ENCODE measurements at places on chromosomes 16 and 17.
A peak's percentile ranks its signal among the peaks of the same experiment; 100 is the strongest.

GRCh38 chr17:51347851-51348584, 87.7 kb downstream of the UTP18 start:
- DNase-seq, result no peak

- DNase-seq, result no peak
Observed at GRCh38 chr17:68972119-68972704, 17.0 kb upstream of the ABCA8 start.

DNA sequence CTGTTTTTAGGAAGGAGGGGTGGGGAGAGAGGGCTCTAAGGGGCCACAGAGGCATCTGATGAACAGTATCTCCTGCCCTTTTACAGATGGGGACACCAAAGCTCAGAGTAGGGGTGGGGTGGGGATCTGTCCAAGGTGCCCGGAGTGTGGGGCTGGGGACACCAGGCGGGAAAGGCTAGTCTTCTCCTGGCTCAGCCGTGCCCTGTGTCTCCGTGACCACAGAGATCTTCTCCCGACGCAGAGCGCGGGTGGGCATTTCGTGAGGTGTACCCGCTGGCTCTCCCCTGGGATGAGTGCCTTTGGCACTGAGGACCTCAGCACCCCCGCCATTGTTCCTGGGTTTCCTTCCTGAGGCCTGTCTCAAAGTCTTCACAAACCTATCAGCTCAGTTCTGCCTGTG, 209.6 kb downstream of the NTN1 start:
- DNase-seq, result no peak

GRCh38 chr16:50568187-50568815, 20.1 kb downstream of the NKD1 start:
- DNase-seq, result no peak

- DNase-seq, result no peak
Observed at GRCh38 chr17:27264068-27264812, 29.7 kb upstream of the WSB1 start.

DNA sequence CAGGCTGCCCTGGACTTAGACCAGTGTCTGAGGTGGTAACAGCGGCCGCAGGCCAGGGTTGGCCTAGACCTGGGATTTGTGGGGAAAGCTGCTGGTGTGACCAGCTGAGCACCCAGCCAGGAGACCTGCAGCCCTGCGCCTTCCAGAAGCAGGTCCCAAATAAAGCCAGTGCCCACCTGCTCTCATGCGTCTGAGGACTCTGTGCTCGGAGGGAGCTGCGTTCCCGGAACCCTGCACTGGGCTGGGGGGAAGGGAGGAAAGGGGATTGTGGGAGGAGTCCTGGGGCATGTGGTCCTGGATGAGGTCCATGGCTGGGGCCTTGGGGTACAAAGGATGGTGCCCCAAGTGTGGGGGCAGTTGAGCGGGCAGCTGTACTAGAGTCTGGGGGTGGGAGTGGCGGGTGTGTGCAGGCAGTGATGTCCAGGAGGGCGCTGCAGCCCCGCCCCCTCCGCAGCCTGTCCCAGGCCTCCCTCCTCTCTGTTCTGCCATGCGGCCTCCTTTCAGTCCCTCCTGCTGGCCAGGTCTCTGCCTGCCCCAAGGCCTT, 1.8 kb upstream of the NECAB2 start:
- no peak for DNase-seq

DNA sequence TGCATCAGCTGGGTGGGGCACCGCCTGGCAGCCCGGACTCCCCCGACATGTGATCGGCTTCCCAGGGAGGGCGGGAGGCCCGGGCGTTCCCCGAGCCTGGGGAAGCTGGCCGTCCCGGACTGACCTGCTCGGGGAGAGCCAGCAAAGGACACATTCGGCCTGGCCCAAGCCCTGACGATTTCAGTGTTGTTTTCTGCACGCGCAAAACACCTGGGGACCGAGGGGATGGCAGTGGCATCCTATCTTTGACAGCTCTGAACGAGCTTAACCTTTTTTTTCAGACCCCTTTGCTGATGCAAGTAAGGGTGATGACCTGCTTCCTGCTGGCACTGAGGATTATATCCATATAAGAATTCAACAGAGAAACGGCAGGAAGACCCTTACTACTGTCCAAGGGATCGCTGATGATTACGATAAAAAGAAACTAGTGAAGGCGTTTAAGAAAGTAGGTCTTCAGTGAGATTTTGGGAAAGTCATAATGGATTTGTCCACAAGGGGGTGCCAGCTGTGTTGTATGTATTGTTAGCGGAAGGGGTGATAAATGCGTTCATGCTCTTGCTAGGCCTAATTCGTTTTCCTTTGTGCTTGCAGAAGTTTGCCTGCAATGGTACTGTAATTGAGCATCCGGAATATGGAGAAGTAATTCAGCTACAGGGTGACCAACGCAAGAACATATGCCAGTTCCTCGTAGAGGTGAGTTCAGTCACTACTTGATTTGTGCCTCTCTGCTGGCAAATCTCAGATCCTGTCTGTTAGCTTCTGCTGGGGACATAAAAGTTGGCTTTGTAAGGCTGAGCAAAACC, 1.0 kb downstream of the EIF1 start:
- no peak for DNase-seq

DNA sequence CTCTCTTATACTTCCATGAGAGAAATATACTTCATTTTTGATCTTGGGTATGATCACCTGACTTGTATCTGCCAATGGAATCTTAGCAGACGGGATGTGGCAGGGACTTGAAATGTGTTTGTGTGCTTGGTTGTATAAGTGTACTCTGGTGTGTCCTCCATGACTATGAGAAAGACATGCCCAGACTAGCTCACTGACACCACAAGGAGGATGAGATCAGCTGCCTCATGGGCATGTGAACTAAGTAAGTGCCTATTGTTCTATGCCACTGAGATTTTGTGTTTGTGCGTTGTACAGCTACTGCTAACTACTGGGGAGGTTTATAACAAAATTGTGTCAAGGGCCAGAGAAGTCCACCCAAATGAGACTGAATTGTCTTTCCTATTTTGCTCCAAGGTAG, 402.2 kb upstream of the SALL1 start:
- DNase-seq, result no peak

- DNase-seq, result no peak
Observed at GRCh38 chr17:31443386-31443785, 51.9 kb downstream of the RAB11FIP4 start.

DNA sequence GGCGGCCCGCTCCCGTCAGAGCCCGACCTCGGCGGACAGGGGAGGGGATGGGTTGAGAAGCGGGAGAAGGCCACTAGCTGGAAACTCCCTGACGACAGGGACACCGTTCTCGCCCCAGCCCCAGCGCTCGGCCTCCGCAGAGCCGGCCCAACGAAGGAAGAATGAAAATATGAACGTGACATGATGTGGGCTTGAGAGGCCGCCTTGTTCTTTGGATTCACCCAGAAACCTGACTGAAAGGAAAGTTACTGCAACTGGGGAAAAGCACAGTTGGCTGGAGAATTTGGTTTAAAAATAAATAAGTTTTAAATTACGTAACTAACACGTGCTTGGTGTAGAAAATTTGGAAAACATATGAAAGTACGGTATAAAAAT, 21.1 kb downstream of the NPTX1 start:
- no peak for DNase-seq

DNA sequence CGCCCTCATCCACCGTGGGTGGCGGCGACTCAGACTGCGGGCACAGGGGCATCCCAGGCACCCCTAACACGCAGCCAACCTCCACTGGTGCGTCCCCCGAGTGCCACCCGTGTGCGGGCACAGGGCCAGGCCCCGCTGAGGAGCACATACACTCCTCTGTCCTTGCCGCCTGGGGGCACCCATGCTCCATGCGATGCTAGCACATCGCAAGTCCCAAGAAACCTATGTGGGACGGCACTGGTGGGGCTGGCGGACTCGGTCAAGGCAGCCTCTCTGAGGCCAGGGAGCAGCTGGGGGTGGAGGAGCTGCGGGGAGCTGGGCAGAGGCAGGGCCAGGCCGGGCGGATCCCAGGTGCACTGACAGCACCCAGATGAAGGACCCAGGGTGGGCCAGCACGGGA, 4.0 kb downstream of the ZNF598 start:
- DNase-seq, result no peak

DNA sequence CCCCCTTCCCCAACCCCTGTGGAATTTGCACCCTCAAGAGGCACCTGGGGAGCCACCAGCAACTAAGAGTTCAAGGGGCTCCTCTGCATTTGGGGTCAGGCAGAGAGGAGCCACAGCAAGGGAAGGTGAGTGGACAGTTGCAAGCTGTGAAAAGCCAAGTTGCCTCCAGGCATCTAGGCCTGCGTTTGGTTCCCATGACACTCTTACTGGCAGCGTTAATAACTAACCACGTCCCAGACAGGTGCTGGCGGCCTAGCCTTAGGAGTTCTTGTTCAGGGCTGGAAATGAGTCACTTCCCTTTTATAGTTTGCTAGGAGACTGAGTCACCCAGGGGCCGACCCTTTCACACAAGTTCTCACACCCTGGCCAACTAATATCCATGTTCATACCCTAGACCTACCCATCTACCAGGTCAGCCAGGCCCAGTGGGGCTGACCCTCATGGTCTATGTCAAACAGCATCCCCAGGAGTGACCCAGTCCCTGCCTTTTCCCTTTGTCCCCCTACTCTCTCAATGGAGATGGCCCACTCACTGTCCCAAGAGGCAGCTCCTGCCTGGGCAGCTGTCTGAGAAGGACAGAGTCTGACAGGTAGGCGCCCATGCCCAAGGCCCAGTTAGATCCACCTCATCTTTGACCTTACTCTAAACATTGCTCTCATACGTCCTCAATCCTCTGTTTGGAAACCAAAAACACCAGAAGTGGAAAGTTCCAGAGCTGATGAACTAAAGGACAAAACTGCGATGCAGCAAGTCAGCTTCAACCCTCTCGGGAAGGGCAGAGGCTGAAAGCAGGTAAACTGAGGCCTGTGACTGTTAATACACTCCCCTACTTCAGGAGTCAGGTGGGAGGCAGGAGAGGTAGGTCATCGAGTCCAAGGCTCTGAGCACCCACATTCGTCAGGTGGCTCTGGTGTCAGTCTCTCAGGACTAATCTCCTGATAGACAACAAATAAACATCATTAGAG, 300.6 kb downstream of the SOX9 start:
- DNase-seq, result no peak

GRCh38 chr17:54795046-54795445, 105.6 kb upstream of the TOM1L1 start:
- DNase-seq, result no peak

DNA sequence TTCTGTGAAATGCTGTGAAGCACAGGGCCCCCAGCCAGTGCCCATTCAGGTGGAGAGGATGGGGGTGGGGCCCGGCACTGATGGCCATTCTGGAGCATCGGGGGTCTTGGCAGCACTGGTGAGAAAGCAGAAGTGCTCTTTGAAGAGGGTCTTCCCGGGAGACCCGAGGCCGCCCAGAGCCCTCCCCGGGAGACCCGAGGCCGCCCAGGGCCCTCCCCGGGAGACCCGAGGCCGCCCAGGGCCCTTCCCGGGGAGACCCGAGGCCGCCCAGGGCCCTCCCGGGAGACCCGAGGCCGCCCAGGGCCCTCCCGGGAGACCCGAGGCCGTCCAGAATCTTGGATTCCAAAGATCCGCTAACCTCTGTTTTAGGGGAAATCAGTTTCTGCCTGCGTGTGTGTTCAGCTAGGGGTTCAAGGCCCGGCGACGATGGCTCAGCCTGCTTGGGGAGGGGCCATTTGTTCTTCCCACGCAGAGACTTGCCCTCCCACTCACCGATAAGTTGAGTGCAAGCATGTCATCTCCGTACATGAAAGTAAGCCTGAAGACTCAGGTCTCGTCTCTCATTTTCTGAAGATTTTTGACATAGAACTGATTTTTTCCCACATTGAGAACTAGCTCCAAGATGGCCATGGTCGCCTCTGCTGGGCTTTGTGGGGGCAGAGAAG, 35.2 kb upstream of the CAPN15 start:
- DNase-seq, result no peak

GRCh38 chr16:9338510-9338909, 247.1 kb downstream of the HAPSTR1 start:
- no peak for DNase-seq

GRCh38 chr17:32943647-32944191, 15.8 kb downstream of the TMEM98 start:
- no peak for DNase-seq

DNA sequence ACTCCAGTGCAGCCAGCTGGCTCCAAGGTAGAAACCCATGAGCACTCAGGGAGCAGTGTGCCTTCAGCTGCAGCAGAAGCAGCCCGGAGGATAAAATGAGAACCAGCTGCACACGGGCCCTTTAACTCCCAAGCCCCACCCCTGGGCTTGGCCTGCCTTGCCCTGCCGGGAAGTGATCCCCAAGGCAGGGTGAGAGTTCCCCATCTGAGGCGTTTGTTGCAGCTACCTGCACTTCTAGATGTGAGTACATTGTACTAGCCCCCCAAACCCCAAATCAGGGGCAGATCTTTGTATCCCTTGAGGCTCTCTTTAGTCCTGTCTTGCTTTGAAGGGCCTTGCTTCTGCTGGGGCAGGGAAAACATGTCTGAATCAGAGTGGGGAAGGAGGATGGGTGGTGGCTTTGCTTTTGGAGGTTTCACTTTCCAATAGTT, at the start of gene MVP:
Gene MVP (plus strand): TSS at position 192 of the 431 bp plus-strand sequence. CDS start 10,088 bp downstream, outside the sequence.
- no peak for DNase-seq

GRCh38 chr17:63364387-63364786, 81.7 kb downstream of the CYB561 start:
- no peak for DNase-seq

DNA sequence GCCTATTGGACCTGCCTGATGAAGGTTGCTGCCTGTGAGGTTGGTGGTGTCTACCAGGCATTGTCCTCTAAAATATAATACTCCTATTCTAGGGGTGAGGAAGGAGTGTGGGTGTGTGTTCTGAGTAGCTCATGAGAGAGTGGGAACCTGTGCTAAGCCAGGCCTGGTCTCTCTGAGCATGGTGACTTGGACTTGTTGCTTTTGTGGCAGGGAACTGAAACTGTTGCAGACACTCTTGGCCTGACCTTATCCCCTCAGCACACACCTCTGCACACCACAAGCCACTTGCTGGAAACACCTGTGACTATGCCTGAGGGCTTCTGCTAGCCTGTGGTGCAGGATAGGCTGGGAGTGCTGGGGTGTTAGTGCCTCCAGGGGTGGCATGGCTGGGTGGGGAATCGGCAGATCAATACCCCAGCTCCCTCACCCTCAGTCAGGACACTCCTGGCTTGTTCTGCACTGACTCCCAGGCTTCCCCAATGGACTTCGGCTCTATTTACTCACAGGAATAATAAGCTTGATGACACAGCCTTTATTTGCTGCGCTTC, 29.9 kb downstream of the PLCG2 start:
- no peak for DNase-seq

- peak; percentile 5 for DNase-seq
Observed at GRCh38 chr17:76631821-76632565, 11.6 kb downstream of the ST6GALNAC1 start.

- DNase-seq, result no peak
Observed at GRCh38 chr17:78523934-78524655, 53.1 kb downstream of the DNAH17 start.

All from effector memory CD4-positive, alpha-beta T cell (primary cell).